ENCODE measurements at places on chromosomes 6 and 20.
A peak's percentile ranks its signal among the peaks of the same experiment; 100 is the strongest.

DNA sequence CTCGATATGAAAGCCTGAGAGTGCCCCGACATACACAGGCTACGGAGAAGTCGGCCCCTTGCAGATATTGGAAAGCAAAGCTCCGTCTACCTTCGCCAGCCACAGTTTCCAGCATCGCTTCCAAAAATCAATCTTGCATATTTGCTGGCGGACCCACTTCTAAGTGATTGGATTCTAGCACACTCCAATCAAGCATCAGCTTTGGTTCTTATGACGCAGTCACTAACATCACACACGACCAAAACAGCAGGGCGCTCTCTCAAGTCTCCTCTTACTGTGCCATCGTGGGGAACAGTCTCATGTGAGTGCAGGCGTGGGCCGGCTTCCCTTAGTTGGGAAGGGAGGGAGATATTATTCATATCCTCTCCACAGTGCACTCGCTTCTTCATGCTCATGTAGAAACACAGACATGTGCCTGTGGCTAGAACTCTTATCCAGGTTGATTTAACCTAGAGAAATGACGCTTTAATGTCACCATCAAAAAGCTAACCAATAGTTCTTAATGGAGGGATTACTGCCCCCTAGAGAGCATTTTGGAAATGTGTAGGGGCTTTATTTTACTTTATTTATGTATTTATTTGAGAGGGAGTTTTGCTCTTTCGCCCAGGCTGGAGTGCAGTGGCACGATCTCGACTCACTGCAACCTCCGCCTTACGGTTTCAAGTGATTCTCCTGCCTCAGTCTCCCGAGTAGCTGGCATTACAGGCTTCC, 229.8 kb downstream of the SOD2 start:
- DNase-seq, result no peak

- DNase-seq, result no peak
These were observed 78.6 kb downstream of the EDN3 start for GRCh38 chr20:59378966-59379365.

GRCh38 chr6:2733324-2733723, 17.4 kb downstream of the MYLK4 start:
- DNase-seq, result no peak

- DNase-seq, result no peak
These were observed 28.6 kb downstream of the SLC22A23 start for GRCh38 chr6:3428247-3428646.

DNA sequence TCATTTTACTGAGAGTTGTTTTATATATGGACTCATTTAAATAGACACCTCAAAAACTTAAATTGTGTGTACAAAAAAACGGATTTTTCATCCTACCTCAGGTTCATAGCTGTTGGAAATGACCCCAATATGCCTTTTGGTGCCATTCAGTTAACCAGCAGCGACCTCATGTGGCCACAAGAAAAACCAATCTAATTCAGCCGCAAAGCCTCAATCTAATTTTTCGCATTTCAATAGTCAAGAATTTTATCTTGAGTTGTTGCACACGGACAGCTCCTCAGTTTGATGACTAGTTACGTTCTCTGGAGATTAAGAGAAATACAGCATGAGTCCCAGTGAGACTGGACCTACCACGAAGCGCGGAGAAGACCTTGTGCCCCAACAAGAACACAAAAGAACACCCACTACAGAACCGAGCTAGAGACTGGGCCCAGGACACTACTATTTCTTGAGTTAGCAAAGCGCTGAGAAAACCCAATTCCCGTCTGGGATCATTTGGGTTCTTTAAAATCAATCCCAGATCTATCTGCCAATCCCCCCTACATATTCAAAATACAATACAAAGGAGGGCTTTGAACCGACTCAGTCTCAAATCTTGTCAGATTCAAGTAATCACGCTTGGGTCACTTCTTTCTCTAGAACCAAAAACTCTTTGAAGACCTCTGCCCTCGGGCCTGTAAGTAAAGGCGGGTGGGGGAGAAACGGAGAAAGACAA, 1.1 kb downstream of the TCP11 start:
- DNase-seq, result peak; percentile 74

DNA sequence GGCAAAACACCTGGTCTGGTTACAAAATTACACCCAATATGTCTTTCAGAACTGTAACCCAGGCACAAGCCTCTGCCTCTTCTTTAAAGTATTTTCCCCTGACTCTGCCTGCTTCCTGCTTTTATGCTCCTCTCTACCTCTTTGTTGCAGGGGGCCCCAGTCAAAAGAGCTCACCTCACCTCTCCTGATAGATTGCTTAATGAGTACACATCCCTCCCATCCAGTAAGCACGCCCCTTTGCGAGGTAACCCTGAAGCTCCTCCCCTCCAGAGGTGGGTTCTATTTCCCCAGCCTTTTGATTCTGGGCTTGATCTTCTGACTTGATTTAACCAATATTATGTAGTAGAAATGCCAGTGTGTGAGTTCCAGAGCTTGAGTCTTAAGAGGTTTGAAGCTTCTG, 56.6 kb upstream of the EYA2 start:
- DNase-seq, result no peak

DNA sequence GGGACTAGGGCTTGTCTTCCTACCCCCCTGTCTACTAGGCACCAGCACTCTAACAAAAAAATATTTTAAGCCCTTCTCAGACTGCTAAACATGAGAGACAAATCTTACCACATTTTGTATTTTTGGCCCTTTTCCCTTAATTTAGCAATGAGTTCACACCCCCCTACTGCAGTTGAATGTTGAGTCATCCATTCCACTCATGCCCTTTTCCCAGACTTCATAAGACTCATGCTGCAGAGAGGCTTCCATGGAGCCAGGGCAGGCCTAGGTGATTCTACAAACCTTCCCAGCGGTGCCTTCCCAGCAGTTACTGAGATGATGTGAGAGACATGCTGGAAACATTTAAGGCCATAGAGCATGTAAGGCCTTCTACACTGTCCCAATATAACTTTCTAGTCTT, 53.9 kb downstream of the PXDC1 start:
- peak; percentile 93 for DNase-seq

DNA sequence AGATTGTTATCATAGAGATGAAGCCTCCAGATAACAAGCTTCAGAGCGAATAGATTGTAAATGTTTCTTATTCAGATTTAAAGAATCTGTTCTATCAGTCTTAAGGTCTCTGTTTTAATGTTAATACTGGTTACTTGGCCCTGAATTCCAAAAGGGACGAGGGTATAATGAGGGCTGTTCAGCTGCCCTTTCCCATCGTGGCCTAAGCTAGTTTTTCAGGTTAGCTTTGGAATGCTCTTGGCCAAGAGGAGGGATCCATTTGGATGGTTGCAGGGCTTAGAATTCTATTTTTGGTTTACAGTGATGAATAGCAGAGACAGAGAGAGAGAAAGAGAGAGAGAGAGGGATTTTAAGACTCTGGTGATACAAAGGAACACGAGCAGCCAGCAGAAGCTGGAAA, 62.8 kb upstream of the UFL1 start:
- no peak for DNase-seq

DNA sequence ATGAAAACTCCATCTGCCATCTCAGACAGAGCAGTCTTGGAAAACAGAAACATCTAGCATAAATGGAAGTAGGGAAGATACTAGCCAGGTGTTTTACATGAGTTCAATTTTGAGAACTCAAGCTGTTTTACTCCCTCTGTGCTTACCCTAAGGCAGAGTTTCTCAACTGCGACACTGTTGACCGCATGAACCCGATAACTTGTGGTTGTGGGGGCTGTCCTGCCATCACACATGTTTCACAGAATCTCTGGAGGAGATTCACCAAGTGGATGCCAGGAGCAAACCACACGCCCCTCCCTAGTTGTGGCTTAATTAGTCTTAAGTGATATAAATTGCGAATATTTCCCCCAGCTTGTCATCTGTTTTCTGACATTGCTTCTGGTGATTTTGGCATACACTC, 2.3 kb upstream of the SERPINB6 start:
- DNase-seq, result no peak

GRCh38 chr6:149013586-149014344, 266.9 kb downstream of the UST start:
- no peak for DNase-seq

- DNase-seq, result peak; percentile 34
These were observed 2.9 kb downstream of the SPAG4 start for GRCh38 chr20:35618263-35619131.

Measured in astrocyte of the spinal cord (primary cell).